Pancreas (tissue), 10 donors: ENCODE measurements at places on chromosomes 4 and X. TPM values are rescaled to one million over a fixed set of nuclear protein-coding genes. Genes with fewer than 3 reads are reported as not detected.

The TEX13D gene
- total RNA-seq: not detected

The PLXNB3 gene
- total RNA-seq: 4.0 TPM

The KIF4A gene
- total RNA-seq: 0.52 TPM

The CLIC2 gene
- 1.1 TPM for total RNA-seq

The PCDH11X gene
- not detected for total RNA-seq

The TENM3 gene
- 4.4 TPM for total RNA-seq

The ATP6AP2 gene
- total RNA-seq: 56.6 TPM

The ARMCX6 gene
- total RNA-seq: 24.4 TPM

The CLDN22 gene
- total RNA-seq: not detected

- DNase-seq: no peak
Observed at GRCh38 chr4:168696826-168697225, 200.0 kb downstream of the PALLD start.

- DNase-seq: no peak
Observed at GRCh38 chr4:105014234-105014633, 132.4 kb upstream of the TET2 start.

DNA sequence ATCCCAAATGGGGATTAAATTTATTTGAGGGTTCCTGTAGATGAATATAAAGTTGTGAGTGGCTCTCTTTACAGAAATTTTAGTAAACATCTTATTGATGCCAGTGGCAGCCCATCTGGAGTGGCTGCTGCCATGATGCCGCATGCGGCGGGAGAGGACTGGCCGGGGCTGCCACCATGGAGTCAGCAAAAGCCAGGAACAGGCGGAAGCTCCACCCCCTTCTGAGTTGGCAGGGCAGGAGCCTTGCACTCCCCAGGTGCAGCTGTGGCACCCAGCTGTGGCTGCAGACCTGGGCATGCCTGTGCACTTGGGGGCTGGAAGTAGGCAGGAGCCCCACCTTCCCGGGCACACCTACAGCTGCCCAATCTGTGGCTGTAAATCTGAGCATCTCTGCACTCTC is 92.3 kb downstream of the KCNIP4 start:
- DNase-seq: no peak

GRCh38 chrX:140917354-140918115 is 84.9 kb upstream of the SPANXB1 start:
- DNase-seq: no peak

DNA sequence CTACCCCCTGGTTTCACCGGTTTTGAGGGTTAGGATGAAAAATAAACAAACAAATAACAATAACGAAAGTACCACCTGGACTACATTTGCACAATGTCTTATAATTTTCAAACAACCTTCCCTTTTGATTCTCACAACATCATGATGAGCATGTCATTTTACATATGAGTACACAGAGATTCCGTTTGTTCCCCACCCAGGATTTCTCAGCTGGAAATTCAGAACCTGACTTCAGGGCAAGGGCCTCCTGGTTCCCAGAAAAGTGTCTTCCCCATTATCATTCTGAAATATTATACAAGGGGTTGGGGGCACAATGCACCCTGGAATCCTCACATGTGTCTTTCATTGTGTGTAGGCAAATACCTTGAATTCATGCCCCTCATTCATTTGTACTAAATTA is 135.8 kb upstream of the NOCT start:
- DNase-seq: no peak

DNA sequence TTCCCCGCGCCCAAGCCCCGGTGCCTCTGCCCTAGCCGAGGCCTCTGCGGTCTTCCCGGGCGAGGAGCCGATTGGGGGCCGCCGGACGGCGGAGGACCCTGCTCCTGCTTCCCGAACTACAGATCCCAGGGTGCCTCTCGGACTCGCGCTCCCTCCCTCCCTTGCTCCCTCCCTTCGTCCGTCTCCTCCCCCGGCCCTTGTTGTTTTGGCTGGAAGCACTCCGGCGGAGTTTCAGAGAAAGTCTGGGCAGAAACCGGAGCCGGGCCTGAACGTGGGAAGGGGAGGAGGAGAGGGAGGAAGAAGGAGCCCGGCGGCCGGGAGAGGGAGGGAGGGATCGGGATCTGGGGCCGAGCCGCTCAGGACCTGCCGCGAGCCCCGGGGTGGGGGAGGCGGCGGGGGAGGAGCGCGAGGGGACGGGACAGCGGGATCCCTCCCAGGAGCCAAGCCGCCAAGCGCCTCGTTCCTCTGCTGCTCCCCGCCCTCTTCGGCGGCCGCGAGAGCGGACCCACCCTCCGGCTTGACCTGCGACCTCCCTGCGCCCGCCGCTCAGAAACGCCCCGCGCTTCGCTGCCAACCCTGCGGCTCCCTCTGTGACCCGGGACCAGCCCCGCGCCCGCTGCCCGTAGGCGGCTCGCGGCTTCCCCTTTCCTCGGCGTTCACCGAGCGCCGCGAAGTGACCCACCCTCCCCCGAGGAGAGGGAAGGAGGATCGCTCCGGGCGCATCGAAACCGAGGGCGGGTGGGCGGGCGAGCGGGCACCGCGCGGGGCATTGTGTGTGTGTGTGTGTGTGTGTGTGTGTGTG is 496 bp upstream of the GAB1 start:
- DNase-seq: peak; percentile 83

- DNase-seq: no peak
Observed at GRCh38 chr4:3529363-3529762, 2.9 kb downstream of the LRPAP1 start.

- DNase-seq: no peak
Observed at GRCh38 chr4:57132743-57133137, 22.6 kb upstream of the IGFBP7 start.

DNA sequence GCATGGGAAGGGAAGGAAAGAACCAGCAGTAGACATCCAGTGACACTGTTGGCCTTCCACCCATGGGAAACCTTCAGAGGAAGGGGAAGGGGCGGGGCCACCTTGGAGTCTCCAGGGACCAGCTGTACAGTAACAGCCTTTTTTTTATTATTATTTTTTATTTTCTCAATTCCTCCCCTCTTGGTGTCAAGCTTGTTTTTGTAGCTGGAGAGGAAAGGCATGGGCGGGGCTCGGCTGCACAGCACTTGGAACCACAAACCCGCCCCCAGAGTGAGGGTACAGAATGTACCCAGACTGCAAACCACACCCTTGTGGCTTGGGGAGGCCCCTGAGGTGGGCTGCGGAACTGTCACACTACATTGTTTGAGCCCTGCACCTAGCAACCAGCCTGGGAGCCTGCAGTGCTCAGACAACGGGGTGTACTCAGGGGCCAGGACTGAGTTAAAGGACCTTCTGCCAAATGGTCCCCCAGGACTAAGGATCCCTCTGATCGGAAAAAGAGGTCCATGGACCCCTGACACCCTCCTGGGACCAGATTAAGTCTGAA is 45.7 kb downstream of the PRPS1 start:
- no peak for DNase-seq

DNA sequence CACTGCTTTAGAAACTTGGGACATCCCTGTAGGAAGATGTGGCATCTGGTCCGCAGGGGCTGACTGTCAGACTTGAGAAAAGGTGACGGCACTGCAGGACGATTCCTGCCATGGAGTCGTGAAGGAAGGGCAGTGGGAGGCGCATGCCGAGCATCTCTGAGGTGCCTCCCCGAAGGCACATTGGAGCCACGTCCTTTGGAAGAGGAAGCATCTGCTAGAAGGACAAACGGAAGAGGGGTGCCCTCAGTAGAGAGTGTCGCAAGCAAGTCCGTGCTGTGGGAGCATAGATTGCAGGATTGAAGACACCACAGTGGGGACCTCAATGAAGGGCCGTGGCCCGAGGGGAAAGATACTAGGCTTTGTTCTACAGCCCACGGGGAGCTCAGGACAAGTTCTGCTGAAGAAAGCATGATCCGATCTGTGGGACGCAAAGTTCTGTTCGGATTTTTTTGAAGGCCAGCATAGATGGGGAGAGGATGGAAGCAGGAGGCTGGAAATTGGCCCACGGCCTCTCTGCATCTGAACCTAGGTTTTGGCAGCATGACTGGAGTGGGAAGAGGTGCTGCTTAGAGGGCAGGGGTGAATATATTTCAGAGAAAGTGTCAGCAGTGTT is 24.2 kb upstream of the HELT start:
- no peak for DNase-seq

GRCh38 chrX:29952016-29952415 is 263.3 kb upstream of the MAGEB2 start:
- no peak for DNase-seq

DNA sequence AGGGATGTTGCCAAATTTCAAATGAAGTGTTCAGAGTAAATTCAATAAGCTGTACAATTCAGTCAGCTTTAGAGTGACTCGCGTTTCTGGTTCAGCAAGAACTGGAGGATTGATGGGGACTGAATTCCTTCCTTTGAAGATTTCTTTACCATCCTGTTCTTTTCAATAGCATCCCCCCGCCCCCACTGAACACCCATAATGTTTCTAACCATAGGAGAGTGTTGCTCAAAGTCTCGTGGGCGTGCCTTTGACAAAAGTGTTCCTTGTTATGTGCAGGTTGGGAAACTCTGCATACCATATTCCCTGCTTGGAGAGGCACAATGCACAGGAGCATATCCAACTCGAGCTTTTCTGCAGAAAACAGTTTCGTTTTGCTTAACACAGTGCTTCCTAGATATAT is 323.5 kb upstream of the CASK start:
- no peak for DNase-seq

- DNase-seq: peak; percentile 31
Observed at GRCh38 chrX:109352066-109352588, 129.8 kb downstream of the GUCY2F start.

DNA sequence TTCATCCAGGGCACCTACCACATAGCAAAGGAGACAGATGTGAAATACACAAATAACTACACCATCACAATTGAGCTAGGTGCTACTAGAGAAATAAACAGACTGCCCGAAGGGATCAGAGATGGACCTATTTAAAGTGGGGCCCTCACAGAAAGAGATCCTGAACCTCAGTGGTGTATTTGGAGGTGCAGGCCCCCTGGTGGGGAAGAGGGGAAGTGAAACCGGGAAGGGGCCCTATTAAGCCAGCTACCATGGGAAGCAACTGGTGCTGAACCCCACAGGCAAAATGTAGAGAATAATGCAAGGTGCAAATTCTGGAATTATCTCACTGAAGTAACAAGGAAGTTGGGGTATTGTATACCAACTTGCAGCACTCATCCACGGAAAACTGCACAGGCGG is 78.6 kb upstream of the FAM9A start:
- no peak for DNase-seq

GRCh38 chr4:8399298-8399697 is 41.2 kb downstream of the ACOX3 start:
- no peak for DNase-seq

GRCh38 chr4:92303621-92304027 is at the start of gene GRID2:
GRID2 (plus strand) TSS chr4:92303966.
- DNase-seq: no peak

DNA sequence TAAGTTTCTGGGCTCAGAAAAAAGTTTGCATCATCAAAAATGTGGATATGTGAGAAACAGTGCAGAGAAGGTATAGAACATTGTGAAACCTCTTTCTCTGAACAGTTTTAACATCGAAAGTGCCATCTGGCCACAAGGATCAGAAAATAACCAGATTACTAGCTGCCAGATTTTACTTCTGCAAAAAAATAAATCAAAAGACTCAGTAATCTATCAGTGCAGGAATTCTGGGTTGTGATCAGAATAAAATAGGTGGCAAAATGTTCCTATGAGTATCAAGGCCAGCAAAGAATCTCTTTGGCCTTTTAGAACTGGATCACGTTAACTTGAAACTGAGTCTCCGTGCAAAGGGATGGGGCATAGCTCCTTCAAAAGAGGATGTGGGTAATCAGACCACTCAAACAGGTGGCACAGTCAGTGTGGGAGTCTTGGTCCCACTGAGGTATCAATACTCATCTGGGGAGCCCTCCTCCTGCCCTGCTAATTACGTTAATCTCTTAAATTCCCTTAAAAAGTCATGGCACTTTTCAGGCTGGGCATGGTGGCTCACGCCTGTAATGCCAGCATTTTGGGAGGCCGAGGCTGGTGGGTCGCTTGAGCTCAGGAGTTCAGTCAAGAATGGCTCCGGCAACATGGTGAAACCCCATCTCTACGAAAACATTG is 26.7 kb upstream of the RBM47 start:
- no peak for DNase-seq

DNA sequence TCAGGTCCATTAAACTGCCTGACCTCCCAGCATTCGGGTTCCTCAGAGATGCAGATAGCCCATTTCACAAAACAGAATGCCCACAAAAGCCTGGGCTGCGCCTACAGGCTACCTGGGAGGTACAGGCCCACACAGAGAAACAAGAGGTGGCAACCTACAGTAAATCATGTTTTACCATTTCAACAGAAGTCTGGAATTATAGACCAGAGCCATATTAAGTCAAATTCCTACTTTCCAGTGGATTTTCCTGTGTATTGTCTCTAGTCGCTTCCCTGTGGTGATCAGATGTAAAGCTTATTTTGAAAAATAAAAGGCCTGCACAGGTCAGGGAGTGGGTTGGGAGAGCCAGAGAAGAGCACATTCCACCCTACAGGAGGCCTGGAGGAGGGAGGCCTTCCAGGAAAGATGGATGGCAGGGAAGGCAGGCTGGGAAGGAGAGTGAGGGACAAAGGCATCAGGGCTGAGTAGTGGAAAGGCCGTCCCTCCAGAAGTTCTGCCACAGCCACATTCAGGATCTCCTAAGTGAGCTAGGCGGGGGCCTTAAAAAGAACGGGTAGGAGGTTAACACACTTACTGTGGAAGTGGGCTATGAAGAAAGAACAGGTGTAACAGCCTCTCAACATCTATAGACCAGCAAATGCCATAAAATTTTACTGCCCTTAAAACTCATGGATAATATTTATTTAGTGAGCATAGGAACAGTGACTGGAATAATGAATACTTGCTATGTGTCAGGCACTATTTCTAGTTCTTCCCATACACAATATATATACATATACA is 19.0 kb upstream of the USO1 start:
- DNase-seq: no peak

DNA sequence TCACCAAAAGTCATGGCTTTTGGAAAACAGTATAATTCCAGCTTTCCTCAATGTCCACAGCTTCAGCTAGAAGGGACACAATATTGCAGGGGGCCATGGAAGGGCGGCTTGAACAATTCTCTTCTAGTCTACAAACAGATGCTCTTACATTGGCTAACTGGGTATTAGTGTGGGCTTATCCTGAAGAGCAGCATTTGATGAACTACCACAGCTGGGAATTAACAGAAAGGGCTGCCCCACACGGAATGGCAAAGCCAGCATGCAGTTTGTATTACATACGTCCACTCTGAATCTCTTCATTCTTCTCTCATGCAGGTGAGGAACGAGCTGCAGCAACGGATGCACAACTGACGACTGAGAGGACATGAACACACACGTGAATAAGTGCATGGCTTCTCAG is 13.0 kb upstream of the PDCL2 start:
- DNase-seq: no peak

DNA sequence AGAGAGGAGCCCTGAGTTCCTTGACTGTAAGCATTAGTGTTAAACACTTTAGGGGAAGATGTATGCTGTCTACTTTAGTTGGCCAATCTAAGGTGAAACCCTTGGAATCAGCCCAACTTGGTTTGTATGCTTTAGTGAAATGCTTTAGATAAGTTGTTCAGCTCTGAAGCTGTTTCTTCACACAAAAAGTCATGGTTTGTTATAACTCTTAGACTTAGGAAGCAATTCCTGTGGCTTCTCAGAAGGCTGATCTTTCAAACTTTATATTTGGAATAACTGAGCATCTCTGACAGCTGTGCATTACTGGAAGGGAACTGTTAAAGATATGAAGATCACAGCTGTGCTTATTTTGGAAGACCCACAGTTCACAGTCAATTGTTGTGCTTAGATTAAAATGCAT is 714.1 kb downstream of the FAT4 start:
- no peak for DNase-seq

GRCh38 chr4:3494462-3494871 is 31.4 kb downstream of the DOK7 start:
- DNase-seq: no peak

- DNase-seq: no peak
Observed at GRCh38 chr4:187139141-187139540, 415.5 kb upstream of the FAT1 start.

GRCh38 chrX:68939868-68940267 is 111.0 kb downstream of the EFNB1 start:
- DNase-seq: no peak
